Fibroblast of skin of abdomen (primary cell): ENCODE measurements at places on chromosomes 4 and X.

DNA sequence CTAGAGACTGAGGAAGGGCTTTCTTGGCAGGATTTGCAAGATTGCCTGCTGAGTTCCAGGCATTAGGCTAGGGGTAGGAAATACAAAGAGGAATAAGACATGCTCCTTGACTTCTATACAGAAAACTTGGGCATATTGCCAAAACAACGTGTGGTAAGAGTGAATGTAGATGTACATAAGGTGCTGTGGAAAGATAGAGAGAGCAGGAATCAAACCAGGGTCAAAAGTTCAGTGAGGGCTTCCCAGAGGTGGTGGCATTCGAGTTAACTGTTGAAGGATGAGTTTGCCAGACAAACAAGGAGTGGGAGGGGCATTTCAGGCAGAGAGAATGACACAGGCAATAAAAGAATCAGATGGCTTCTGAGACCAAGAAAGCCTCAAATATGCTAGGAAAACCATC lies 187.9 kb downstream of the KDR start:
- peak; percentile 22 for DNase-seq

DNA sequence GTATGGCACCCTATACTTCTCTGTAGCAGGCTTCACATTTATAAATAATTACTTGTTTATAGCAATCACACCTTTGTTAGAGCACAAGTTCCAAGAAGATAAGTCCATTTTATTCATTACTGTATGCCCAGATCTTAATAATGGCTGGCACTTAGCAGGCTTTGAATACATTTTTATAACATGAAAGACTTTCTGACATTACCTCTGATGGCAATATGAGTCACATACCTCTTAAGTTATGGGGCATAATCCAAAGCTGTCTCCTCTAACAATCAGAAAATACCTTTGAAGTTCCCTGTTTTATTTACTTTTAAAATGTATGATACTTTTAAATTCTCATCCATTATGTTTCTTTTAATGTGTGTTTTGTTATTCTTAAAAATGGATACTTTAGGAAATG lies 12.2 kb downstream of the SCRG1 start:
- no peak for DNase-seq

GRCh38 chrX:9693307-9694001 lies 72.2 kb downstream of the GPR143 start:
- no peak for DNase-seq

- DNase-seq: no peak
Observed at GRCh38 chr4:169089004-169089403, 78.9 kb upstream of the CBR4 start.

GRCh38 chr4:147899512-147899911 lies 167.6 kb downstream of the ARHGAP10 start:
- DNase-seq: no peak

DNA sequence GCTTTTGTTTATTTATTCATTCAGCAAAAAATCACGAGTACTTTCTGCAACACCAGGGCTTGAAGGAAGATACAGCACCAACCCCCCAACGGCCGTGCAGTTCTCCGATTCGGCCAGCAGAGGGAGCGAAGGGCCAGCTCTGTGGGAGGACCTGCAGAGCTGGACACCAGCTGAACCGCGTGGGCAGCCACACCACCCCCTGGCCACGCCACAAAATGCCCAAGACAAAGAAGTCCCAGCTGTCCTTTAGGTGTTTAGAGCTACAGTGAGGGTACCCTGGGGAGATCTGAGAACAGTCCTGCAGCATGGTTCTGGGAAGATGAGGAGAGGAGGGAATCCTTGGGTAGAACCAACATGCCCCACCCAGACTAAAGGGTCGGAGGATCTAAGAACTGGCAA lies 83.1 kb downstream of the RELL1 start:
- DNase-seq: peak; percentile 61

DNA sequence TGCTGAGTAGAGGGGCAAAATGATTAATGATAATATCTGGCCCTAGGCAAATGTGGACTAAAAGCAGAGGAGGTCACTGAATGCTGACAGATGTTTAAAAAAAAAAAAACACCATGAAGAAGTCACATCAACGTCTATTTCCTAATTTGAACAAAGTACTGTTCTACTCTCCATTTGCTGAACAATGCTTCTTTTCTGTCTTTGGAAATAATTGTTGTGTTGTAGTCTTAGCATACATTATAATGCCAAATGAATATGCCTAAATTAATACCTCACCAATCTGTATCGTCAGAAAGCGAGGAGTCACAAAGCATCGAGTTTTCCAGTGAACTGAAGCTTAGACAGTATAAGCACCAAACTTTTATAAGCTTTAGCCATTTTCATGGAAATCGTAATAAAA lies 140.9 kb upstream of the JADE1 start:
- DNase-seq: no peak

DNA sequence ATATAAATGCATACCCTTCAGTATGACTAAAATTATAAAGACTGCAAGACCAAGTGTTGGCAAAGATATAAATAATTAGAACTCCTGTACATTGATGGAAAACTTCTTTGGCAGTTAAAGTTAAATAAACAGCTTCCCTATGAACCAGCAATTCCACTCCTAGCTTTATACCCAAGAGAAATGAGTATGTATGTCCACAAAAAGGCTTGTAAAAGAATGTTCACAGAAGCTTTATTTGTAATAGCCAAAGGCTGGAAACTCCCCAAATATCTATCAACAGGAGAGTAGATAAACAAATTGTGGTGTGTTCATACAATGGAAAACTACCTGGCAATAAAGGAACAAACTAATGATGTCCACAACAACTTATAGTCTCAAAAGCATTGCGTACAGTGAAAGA lies 184.8 kb downstream of the AMELX start:
- DNase-seq: no peak

DNA sequence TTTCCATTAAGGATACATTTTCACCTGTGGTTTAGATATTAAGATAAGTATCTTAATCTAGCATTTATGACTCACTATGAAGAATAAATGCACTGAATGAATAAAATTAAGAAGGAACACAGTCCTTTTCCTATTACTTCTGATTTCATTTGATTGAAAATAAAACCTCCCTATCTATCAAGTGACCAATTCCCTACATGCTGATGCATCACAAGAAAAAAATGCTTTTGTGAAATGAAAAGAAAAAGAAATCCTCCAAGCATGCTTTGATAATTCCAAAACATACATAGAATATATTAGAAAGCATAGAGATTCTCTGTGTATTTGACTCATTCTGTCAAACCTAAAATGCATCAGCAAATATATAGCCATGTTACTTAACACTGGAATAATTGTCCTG lies 37.1 kb downstream of the PCDH10 start:
- peak; percentile 2 for DNase-seq
